NCI-H1417 treated with DMSO at 0.1 percent for 48 hours (cell line): ENCODE measurements at places on chromosomes 12 and 14.

DNA sequence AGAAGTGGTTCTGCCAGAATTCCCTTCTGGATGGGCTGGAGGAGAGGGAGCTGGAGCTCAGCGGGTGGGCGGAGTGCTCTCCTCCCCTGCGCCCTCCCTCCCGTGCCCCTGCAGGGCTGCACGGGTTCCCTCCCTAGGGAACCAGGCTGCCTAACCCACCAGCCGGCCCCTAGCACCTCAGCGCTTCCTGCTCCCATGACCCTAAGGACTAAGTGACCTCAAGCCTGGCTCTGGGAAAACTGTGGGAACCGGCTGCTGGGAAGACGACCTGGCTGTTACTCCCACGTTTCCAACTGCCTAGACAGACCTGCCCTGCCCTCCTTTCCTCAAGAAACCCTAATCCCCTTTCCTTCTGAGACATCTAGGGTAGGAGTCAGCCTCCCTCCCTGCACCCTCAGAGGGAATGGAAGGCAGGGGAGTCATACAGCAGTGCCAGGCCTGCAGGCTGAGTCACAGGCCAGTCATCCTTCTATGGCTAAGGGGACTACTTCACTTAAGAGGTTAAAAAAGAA is 31.5 kb downstream of the SLC6A12 start:
- DNase-seq, result no peak

- peak; percentile 8 for DNase-seq
Measured at GRCh38 chr12:120496413-120497340, 764 bp downstream of the DYNLL1 start.

- DNase-seq, result no peak
Measured at GRCh38 chr14:104445832-104446381, 133.7 kb upstream of the C14orf180 start.

- no peak for DNase-seq
Measured at GRCh38 chr14:20799456-20799891, 3.2 kb downstream of the RNASE1 start.

GRCh38 chr12:7609495-7609894 is 56.2 kb downstream of the APOBEC1 start:
- no peak for DNase-seq

DNA sequence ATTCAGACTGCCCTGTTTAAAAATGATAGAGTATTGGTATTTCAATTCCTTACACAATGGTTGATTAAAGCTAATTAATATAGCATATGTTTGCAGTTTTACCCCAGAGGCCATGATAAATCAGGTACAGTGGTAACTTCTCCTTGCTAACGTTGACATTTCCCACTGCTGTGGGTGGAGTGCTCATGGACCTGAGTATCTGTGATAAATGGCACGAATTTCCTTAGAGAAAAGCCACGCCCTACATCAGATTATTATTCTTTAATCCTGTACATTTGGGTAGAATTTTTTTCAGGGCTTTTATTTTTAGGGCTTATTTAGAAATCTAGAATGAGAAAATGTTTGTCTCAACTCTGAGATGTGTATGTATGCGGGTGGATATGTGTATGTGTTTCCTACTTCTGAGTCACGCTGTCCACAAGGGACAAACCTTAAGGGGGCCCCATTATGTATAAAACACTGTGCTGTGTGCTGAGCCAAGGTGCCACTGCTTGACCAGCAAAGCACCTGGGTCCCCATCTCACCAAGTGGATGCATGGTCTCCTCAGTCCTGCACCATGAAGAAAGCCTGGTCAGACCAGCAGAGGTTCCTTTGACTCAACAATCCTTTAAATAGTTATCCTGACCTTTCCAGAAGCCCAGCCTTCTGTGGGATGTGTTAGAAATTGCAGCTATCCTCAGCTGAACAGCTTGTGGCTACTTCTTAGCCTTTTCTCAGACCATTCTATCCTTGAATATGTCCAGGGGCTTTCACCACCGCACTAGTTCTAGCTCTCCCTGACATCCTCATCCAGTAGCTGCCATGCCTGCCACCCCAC is 57.9 kb upstream of the STK38L start:
- no peak for DNase-seq

DNA sequence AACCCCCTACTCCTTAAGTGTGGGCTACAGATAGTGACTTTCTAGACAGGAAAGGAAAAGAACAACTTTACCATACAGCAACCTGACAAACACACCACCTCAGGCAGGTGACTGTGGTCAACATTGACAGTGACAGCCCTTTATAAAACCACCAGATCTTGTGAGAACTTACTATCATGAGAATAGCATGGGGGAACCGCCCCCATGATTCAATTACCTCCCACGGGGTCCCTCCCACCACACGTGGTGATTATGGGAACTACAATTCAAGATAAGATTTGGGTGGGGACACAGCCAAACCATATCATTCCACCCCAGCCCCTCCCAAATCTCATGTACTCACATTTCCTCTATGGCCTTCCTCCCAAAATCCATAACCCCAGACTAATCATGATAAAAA is 16.3 kb downstream of the OR10P1 start:
- no peak for DNase-seq

DNA sequence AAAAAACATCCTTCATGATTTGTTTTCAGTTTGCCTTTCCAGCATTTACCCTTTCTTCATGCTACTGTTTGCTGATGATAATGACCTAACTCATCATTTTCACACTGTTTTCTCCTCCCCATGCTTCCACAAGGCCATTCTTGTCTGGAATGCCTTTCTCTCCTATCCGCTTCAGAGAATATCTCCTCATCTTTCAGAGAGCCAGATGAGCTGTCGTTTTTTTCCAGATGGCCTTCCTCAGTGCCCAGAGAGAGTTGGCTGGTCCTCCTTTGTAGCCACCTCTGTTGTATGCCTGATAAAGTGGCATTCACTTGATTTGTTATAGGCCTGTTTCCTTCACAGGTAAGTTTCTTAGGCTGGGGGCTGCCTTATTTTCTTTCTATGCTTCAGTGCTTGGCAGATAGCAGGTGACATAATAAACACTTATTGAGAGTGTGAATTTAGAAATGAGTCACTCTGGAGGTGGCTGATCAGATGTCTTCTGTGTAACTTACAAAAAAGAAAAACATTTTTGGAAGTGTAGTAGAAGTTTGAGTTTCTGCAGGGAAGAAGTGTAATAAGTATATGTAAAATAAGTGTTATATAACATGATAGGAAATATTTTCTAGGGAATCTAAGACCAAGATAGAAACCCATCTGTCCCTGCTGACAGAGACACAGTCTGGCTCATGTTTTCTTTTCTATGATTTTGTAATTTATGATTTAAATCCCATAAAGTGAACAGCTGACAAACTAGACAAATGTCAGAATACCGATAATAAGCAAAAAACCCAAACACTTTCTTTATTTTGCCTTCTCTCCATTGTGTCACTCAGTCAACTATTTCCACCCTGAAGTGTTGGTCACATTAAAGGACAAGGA is 174.5 kb downstream of the DACT1 start:
- DNase-seq, result no peak

DNA sequence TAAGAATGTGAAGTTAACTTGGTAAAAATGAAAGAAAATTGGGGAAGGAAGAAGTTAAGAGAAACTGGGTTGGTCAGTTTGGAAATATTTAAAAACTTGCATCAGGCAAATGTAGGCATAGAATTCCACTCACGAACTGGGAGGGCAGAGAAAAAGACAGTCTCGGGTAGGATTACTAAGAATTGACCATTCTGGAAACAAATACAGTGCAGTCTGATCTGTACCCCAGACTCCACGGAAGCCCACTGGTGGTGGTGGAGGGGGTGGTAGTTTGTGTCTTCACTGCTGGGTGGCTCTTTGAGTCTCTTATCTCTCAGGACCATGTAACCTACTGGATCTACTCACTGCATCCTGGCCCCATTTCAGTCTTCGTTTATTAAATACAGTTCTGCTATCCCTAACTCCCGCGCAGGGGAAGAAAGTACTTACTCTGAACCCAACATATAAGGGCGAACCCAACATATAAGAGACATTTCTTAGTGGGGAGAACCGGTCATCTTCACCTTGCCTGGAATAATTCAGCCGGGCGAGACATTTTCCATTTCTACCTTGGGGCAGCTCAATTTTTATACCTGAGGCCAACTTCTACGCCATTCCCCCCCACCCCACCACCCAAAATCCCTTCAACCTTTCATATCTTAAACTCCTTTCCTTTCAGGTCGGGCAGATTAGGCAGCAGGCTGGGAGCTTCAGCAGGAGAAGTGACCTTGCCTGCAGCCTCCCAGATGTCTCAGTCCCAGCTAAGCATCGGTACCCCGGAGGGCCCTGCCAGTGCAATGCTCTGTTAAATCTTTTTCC is 1.7 kb downstream of the SLC2A3 start:
- no peak for DNase-seq

DNA sequence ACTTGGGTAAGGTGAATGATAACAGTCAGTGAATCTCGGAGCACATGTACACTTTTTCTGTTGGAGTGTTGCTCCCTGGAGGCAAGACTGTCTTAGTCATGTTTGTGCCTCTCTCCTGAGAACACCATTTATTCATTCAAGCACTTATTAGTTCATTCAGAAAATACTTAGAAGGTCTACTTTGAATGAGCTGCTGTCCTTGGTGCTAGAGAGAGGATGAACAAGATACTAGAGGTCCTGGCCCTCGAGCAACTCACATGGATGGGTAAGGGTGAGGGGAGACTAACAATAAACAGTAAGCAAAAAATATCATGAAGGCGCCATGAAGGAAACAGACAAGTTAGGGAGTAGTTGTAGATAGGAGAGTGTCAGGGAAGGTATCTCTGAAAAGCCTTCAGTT is 17.1 kb upstream of the SAMD4A start:
- no peak for DNase-seq

GRCh38 chr14:89095036-89095435 is 270.6 kb downstream of the TTC8 start:
- DNase-seq, result no peak

- DNase-seq, result no peak
Measured at GRCh38 chr12:12839873-12840579, 26.9 kb downstream of the DDX47 start.

- no peak for DNase-seq
Measured at GRCh38 chr12:57816855-57817151, 1.7 kb downstream of the AVIL start.

GRCh38 chr12:29682088-29682487 is 101.7 kb downstream of the TMTC1 start:
- no peak for DNase-seq

GRCh38 chr12:92136965-92137721 is 8.5 kb downstream of the BTG1 start:
- no peak for DNase-seq

DNA sequence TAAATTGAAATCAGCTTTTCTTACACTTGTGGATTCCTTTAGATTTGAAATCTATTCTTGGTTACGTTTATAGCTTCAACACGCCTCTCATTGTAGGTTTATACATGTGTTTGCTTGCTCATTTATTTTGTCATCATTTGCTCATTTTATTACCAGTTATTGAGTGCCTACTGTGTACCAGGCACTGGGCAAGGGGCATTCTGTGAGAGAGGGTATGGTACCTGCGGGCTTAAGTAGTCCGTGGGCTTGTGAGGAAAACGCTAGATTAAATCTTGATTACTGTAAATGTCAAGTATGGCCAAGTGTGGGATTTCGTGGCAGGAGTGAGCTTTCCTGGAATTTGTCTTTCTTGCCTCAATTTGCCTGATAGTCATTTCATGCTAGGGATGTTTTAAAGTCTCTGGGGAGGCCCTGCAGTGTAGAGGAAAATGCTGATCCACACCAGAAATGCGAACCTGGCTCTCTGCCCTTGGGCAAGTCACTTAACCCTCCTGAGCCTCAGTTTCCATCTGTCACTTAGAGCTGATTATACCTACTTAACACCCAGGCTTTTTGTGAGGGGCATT is 92.7 kb downstream of the CACNA1C start:
- no peak for DNase-seq

GRCh38 chr12:51389302-51389999 is 1.8 kb downstream of the GALNT6 start:
- DNase-seq, result no peak

DNA sequence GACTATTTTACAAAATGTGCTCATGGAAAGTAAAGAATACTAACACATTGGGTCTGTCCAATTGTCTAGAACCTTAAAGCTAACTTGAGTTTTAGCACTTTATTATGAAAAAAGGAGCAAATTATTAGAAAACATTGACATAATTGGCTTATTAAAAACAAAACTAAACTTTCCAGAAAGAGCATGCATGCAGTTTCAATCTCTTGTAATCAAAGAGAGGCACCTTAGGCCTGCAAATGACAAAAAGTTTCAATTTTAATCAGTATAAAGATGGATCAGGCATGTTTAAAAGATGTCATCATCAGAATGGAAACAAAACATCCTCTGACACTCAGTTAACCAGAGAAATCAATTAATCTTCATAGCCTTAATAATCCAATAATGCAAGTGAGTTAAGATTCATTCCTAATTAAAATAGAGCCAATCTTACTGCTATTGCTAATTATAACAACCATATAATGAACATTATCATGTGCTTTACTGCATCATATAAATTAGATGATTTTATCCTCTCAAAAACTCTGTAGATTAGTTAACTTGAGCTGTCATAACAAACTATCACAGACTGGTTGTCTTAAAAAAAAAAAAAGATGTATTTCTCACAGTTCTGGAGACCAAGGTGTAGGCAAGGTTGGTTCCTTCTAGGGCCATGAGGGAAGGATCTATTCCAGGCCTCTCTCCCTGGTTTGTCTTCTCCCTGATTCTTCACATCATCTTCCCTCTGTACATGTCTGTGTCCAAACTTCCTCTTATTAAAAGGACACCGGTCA is 131.4 kb downstream of the RPAP3 start:
- DNase-seq, result no peak

DNA sequence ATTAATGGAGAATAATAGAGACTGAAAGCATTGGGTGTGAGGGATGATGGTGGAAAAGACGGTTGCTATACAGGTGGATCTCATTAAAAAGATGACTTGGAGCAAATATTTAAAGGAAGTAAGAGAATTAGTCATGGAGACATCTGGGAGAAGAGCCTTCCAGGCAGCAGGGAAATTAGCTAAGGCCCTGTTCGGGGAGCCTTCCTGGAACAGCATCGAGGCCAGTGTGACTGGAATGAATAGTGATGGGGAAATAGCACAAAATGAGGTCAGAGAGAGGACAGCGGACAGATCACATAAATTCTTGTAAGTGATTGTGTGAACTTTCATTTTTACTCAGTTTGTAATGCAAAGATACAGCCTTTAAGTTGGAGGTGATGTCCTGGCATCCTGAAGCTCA is 842.3 kb downstream of the SLC6A15 start:
- DNase-seq, result no peak

DNA sequence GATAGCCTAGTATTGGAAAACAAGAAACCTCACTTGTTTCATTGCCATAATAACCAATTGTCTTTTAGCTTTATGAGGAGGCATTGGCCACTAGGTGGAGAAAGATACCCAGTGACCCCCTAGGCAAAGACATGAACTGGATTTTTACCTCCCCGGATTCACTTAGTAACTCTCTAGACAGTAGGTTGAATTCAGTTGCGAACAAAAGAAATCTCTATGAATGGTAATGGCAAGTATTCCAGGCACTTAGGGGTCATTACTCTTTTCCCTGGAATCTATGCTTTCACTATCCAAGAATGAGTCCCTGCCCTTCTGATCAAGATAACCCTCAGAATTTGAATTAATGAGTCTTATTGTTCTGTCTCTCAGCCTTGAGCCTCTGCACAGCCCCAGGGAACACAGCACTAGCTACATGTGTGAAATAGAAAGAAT is 29.5 kb upstream of the RHOJ start:
- peak; percentile 54 for DNase-seq

- peak; percentile 42 for DNase-seq
Measured at GRCh38 chr14:23182372-23183157, 895 bp downstream of the SLC7A8 start.

GRCh38 chr12:65306366-65307168 is 28.1 kb downstream of the MSRB3 start:
- DNase-seq, result no peak

- no peak for DNase-seq
Measured at GRCh38 chr12:62370189-62370588, 96.4 kb upstream of the MON2 start.

- no peak for DNase-seq
Measured at GRCh38 chr12:81863406-81863805, 104.3 kb upstream of the PPFIA2 start.
